ENCODE measurements at places on chromosomes 11 and 22.

DNA sequence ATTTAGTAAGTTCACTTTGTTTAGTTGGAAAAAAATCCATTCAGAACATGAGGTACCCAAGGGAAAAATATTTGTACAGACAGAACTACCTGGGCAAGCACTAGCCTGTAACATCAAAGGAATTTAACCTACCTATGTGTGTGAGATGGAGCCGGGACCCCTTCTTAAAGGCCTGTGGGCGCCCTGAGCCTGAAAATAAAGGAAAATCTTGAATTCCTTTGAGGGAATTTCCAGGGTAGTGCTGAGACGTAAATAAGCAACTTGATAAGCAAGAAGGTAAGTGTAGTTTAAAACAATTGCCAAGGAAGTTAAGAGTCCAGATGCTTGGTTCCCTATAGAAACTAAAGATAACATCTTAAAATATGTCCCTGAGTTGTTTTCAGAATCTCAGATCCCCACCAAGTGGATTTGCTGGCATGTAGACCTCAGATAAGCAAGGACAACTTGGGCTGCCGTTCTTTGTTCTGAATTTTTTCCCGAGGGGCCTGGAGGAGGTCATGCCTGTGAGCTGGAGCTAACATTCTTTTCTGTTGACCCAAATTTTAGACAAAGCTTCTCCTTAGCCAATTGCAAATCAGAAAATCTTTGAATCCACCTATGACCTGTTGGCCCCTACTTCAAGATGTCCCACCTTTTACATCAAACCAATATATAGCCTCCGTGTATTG is 31.0 kb downstream of the MED17 start:
- DNase-seq: no peak

DNA sequence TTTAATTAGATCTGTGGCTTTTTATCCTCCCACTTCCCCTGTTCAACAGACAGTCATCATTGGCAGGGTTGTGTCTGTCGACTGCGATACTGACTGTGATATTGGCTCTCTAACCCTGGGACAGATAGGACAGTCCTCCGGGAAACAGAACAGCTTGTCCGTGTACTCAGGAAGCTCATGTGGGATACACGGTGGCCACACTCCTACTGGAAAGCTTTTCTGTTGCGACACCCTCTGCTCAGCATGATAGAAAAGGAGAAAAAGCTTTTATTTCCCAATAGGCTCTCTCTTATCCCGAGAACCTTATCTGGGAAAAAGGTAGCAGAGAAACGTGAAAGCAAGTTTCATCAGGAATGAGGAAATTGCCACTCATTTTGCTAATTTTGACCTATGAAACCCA is 60.4 kb upstream of the HSPA8 start:
- no peak for DNase-seq

DNA sequence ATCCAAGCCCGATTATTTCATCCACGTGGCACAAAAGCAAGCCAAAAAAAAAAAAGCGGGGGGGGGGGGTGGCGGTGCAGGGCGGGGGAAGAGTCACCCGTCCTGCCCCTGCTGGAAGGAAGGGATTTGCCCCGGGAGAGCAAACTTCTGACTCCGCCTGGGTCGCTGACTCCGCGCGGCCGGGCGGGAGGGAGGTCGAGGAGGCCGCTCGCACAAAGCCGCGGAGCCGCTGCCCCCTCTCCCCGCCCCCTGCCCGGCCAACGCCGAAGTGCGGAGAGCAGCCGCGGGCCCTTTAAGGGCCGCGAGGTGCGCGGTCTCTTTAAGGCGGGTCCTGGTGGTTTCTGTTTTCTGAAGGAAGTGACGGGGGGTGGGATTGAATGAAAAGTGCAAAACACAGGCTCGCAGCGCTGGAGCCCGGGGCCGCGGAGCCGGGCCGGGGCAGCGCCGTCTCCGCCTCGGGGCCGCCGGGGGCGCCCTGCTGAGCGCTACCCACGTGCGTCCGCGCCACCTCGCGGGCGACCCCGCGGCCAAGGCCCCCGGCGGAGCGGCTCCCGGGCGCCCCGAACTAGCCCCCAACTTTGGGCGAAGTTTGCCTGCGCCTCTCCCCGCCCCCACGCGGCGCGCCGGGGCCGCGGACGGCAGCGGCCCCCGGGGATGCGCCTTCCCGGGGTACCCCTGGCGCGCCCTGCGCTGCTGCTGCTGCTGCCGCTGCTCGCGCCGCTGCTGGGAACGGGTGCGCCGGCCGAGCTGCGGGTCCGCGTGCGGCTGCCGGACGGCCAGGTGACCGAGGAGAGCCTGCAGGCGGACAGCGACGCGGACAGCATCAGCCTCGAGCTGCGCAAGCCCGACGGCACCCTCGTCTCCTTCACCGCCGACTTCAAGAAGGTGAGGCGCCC is at the start of gene OAF:
OAF (plus strand) TSS at position 407 of the 896 bp plus-strand sequence; CDS start at position 655, 248 bp downstream.
- peak; percentile 73 for DNase-seq

DNA sequence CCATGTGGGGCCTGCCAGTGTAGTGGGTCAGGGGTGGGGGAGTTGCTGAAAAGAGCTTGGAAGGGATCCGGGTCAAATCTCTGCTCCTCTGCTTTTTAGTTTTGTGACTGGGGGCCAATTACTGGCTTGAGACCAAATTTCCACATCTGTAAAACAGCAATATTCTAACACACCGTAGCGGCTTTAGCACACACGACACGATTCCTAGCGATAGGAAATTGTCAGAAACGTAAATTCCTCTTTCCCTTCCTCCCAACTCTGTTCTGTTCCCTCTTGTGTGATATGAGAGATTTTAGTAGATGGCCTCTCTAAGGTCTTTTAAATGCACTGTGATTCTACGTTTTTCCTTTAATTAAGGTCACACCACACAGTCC is 71.9 kb downstream of the MICAL2 start:
- no peak for DNase-seq

- DNase-seq: no peak
These were observed 87.0 kb downstream of the CSNK2A3 start for GRCh38 chr11:11265994-11266606.

DNA sequence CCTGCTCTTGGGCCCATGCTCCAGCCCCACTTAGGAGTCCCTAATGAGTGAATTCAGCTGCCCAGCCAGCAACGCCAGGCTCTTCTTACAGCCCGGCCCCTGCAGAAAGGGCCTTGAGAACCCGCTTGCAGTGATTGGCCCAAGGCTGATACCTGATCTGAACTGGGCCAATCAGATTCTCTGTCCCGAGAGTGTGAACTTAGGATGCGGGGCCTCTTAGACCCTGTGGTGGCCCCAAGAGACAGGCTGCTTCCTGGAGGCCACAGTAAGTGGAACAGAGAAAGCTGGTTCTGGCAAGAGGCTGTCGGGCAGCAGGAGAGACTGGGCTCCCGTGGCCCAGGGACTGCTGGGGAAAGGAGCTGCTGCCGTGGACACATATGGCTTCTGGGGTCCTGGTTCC is 11.5 kb downstream of the VSTM5 start:
- DNase-seq: no peak

- DNase-seq: no peak
These were observed 28.9 kb downstream of the MFNG start for GRCh38 chr22:37457093-37457893.

- DNase-seq: no peak
These were observed 39.0 kb upstream of the KCNQ1OT1 start for GRCh38 chr11:2738551-2739431.

DNA sequence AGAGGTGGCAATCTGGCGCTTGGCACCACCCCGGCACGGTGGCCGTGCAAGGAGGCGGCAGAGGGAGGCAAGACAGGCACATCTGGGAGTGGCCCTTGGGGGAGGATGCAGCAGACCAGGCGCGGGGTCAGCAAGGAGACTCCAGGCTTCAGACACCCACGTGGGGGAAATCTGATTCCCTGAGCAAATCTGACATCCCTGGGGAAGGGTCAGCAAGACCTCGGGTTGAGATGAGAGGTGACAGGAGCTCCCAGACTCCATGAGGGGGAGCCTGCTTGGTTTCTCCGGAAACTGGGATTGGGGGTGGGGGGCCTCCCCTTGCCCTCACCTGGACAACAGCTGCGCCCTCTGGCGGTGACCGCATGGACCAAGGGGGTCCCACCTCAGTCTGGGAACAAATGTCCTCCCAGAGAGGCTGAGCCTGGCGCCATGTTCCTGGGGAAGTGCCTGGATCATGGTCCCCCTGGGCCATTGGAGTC is 4.0 kb upstream of the RCOR2 start:
- no peak for DNase-seq

GRCh38 chr11:134481135-134481534 is 69.1 kb upstream of the B3GAT1 start:
- DNase-seq: no peak

- DNase-seq: no peak
These were observed 669 bp upstream of the BCR start for GRCh38 chr22:23179381-23180299.

DNA sequence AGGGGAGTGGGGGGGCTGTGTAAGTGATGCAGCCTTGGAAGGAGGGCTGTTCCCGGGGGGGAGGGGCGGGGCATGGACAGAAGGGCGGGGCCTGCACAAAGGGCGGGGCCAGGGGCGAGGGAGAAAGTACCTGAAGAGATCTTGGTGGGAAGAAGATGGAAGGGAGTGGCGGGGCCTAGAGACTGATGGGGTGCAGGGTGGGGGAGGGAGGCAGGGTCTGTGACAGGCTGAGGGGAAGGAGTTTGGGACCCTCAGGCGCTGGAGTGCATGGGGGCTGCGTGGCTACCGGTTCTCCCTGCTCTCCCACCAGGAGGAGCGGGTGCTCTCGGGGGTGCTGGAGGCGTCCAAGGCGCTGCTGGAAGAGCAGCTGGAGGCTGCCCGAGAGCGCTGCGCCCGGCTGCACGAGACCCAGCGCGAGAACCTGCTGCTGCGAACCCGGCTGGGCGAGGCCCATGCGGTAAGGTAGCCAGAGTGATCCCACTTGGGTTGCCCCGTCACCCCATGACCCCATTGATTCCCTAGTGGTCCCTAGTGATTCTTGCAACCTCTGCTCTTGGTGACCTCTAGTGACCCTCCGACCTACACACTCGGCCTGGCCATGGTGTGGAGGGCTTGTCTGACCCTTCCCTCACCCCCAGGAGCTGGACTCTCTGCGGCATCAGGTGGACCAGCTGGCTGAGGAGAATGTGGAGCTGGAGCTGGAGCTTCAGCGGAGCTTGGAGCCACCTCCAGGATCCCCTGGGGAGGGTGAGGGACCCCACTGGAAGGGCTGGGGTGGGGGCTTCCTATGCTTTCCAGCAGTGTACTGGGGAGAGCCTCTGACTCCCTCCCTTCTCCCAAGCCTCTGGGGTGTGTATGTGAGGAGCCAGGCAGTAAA is 3.1 kb downstream of the CCDC88B start:
- DNase-seq: no peak

- no peak for DNase-seq
These were observed 3.9 kb upstream of the ABCG4 start for GRCh38 chr11:119144825-119145486.

- DNase-seq: no peak
These were observed 67.5 kb downstream of the PLEKHA7 start for GRCh38 chr11:16946477-16947282.

GRCh38 chr11:118939404-118939915 is 13.7 kb upstream of the BCL9L start:
- DNase-seq: no peak

GRCh38 chr22:45202333-45203149 is 38.2 kb downstream of the KIAA0930 start:
- no peak for DNase-seq

DNA sequence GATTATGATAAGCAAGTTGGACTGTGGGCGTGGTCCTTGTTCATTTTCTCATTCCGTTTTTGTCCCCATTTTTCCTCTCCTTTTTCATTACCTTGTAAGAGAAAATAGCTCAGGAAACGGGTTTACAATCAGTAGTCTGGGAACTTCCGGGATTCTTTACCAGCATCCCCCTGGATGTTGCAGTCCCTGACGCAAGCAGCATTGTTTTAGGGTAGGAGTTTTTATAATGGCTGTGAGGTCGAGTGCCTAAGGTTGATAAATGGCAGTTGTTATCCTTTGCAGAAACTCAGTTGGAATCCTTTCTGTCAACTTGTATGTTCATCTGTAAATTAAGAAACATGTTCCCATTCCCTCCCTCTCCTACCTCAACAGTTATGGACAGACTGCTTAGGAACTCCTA is 68.3 kb downstream of the ARHGEF12 start:
- no peak for DNase-seq

GRCh38 chr11:133305208-133305956 is 226.9 kb downstream of the OPCML start:
- DNase-seq: no peak

DNA sequence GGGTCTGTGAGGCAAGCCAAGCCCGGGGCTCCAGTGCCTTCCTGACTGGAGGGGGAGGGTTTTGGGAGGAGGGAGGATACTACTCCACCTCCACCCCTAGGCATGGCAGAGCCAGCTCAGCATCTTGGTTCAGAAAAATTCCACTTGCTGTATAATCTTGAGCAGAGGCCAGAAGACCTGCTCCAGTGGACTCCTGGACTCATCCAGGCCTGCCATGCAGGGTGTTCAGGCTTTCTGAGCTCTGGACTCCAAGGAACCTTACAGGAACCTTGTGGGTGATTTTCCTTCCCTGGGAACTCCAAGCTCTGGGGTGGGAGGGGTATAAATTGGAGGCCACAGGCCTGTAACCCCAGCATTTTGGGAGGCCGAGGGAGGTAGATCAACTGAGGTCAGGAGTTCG is 9.4 kb downstream of the CSDC2 start:
- DNase-seq: no peak

GRCh38 chr22:19353363-19354131 is 62.0 kb upstream of the CLTCL1 start:
- no peak for DNase-seq

DNA sequence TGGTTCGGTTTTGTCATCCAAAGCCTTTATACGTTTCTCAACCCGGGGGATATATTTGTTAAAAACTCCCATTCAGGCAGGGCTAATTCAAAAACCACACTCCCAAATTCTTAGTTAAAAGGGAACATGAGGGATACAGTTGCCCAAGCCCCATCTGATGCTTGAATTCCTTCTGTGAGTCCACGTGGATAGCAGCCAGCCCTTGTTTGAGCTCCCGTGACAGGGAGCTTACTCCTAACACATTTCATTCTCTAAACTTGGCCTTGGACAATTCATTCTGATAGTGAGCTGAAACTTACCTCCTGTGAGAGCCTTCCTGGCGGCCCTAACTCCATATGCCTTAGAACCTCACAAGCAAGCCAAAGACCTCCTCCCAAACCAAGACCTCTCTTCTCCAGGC is 357.5 kb downstream of the TENM4 start:
- DNase-seq: no peak

DNA sequence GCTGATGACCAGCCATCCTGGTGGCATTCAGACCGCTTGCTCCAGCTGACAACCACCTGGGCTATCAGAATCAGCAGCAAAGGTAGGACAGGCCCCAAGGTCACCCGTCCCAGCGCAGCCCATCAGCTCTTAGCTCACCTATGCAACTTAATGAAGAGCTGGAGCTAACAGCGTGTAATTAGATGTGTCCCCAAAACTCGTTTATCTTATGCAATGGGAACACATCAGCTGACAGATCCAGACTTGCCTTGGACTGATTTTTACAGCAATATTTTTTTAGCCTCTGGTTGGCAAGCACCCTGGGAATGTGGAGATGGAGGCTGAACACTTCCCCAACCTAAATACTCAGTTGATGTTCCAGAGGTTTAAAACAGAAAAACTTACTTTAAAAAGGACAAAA is 76.0 kb downstream of the PACSIN2 start:
- DNase-seq: no peak

Measured in fibroblast of skin of left quadriceps (primary cell).